GOT3 (cell line): ENCODE measurements at places on chromosomes 3 and 15.

DNA sequence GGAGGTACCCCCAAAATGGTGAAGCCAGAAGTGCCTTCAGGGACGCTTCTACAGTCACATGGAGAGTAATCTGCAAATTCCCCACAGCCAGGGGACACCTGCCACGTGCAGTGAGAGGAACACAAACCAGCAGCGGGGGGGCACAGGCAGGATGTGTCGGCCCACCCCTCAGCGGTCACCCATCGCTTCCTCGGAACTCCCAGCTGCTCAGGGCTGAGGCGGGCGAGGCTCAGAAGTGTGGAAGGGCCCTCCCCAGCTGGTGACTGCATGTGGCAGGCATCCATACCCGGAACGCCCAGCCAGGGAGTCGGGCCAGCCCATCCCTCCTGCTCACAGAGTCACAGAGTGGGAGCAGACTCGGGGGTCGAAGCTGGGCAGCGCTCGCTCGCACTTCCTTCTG is 63.7 kb downstream of the SLC12A8 start:
- no peak for DNase-seq

DNA sequence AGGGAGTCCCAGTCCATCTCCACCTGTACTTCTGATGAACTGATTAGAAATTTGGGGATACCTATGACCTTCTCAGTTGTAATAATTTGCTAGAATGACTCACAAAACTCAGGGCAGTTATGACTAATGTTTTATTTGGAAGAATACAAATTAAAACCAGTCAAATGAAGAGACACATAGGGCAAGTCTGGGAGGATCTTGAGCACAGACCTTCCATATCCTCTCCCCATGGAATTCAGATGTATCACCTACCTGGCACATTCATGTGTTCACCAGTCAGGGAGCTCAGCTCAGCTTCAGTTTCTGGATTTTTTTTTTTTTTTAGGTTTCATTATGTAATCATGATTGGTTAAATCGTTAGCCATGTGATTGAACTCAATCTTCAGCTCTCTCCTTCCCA is 247.7 kb downstream of the VGLL3 start:
- DNase-seq: no peak

DNA sequence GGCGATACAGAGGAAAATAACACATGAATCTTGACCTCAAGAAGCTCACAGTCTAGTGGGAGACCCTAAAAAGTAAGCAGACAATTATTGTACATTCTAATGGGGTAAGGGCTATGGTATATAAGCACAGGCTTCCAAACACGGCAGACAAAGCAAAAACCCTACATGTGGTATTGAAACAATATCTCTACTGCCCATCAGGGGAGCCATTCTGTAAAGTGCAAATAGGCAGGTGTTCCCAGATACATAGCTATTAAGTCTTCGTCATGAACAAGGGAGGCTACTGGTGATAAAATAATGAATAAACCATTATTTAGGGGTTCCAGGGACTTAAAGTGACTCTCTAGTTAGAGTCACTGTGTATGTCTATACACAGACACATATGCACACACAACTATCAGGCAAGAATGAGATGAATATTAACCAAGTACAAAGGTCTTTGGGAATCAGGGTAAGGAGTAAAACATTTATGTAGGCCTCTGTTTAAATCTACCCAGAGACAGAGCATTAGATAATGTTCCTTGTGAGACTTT is 38.7 kb upstream of the ASB14 start:
- no peak for DNase-seq

- DNase-seq: no peak
These were observed 160.7 kb downstream of the STAC start for GRCh38 chr3:36540888-36541518.

- no peak for DNase-seq
These were observed 14.2 kb downstream of the ZNF80 start for GRCh38 chr3:114223143-114223542.

GRCh38 chr3:189570916-189571315 is 60.3 kb upstream of the TP63 start:
- DNase-seq: no peak

DNA sequence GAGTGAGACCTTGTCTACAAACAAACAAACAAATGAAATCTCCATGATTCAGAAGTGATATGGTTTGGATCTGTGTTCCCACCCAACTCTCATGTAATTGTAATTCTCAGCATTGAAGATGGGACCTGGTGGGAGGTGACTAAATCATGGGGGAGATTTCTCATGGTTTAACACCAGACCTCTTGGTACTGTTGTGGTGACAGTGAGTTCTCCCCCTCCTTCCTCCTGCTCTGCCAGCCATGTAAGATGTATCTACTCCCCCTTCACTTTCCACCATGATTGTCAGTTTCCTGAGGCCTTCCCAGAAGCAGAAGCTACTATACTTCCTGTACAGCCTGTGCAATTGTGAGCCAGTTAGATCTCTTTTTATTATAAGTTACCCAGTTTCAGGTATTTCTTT is 438.4 kb upstream of the THBS1 start:
- no peak for DNase-seq

- DNase-seq: no peak
These were observed 366.7 kb downstream of the CTNNB1 start for GRCh38 chr3:41565948-41566514.

DNA sequence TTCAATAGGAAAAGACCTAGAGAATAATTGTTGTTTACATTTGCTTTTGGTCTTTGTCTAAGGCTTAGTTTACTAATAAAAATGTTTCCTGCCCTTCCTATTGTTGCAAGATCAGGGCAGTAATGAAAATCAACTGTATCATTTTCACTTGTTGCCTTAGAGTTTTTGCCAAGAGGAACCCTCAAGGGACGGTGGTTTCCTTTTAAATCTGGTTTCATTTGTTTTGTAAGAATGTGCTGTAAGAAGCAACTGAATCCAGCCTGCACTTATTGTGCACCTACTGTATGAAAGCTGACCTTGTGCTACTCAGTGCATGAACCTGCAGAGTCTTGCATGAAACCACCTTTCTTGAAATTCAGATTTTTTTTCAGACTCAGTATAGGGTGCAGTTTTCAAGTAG is 5.3 kb downstream of the IGF1R start:
- DNase-seq: no peak

GRCh38 chr15:67018026-67018425 is 47.4 kb upstream of the SMAD3 start:
- no peak for DNase-seq

DNA sequence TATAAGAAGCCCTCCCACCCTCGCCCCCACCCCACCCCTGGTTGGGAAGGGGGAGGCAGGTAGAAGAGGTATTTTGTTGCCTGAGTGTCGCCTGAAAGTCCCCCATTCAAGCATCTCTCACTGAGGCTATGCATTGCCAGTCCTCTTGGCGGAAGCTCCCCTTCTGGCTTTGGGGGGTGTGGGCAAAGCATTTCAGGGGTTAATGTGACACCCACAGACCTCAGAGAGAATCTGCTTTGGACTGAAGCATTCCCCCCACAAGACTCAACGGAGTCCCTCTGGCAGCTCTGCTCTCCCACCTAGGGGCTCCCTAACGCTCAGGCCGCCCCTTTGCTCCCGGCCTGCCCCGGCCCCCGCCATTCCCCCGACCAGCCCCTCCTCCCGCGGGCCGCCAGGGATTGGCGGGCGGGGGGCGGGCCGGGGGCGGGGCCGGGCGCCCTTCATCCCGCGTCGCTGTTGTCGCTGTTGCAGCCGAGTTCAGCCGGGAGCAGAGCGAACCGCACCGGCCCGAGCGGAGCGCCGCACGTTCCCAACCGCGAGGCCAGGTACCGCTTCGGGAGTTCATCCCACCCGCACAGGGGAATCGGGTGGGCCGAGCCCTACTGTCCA is at the start of gene SLC38A3:
TSS of gene SLC38A3 (plus strand) at position 468 of the 609 bp plus-strand sequence. CDS start 8,929 bp downstream, outside the sequence.
- no peak for DNase-seq

- no peak for DNase-seq
These were observed 370.9 kb downstream of the NR2F2 start for GRCh38 chr15:96701443-96701842.

- no peak for DNase-seq
These were observed 15.0 kb upstream of the EHD4 start for GRCh38 chr15:41987246-41987924.

- no peak for DNase-seq
These were observed 61.3 kb upstream of the SMAD3 start for GRCh38 chr15:67004142-67004541.

GRCh38 chr3:172370419-172370818 is 77.8 kb downstream of the GHSR start:
- no peak for DNase-seq

DNA sequence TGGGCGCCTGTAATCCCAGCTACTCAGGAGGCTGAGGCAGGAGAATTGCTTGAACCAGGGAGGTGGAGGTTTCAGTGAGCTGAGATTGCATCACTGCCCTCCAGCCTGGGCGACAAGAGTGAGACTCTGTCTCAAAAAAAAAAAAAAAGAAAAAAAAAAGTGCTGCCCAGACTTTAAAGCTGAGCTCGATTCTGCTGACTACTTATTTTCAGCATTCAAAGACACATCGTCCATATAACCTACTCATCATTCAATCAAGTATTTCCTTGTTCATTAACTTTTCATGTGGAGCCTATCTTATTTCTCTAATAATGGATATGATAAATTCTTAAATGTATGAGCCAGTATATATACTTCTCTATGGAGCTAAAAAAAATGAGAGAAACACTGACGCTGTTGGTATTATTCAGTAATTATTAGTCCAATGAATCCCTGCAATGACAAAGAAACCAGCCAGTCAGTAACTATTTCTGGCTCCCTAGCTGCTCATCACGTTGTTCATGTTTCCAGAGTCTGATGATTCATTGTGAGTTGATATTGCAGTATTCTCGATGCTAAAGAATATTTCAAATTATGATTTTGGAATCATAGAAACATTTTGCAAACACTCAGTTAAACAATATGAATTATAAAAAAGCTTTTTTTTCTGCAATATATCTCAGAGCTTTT is 111.9 kb downstream of the RAP2B start:
- no peak for DNase-seq

DNA sequence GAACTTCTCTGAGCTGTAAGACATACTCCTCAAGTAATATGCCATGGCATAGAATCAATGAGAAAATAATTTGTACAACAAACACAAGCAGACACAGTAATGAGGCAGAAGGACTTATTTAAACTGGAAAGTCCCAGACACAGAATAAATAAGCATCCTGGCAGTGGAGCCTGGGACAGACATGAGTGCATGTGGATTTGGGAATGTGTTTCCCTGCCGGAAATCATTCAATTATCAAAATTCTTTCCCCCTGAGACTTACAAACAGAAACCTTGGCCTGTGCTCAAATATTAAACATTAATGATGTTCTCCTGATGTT is 520.1 kb downstream of the ROBO1 start:
- DNase-seq: no peak

DNA sequence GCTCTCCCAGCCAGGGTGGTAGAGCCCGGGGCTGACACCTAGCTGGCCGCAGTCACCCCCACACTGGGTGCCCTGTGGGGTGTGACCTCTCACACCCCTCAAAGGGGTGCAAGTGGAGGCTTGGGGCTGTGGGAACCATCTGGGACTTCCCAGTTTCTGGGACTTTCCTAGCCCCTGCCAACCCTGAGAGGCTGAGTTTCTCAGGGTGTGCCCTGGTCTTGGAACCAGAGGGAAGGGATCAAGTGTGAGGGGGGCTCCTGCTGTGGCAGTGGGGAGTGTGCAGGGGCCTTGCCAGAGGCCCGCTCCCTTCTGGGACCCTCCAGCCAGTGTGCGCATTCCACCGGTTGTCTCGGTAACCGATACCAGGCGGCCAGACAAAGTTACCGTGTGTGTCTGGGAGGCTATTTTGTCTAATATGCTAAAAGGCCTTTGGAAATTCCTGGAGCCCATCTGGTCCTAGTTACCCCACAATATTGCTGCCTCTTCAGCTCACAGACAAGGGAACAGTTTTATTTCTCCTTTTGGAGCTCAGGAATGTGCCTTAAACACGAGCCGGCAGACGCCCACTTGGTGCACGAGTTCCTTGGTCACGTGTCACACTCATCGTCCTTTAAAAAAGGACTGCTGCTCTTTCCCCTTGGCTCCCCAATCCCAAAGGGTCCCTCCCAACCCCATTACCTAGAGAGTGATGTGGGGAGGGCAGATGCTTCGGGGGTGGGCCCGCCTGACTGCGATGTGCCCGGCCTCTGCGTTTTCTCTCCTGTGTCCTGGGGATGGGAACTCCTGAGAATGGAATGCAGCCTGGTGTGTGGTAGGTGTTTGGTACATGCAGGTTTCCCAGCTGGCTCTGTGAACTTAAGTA is 33.2 kb downstream of the HDAC11 start:
- DNase-seq: no peak

- no peak for DNase-seq
These were observed 30.3 kb upstream of the VEPH1 start for GRCh38 chr3:157533298-157534070.
